ENCODE measurements at places on chromosomes 16 and 17.

DNA sequence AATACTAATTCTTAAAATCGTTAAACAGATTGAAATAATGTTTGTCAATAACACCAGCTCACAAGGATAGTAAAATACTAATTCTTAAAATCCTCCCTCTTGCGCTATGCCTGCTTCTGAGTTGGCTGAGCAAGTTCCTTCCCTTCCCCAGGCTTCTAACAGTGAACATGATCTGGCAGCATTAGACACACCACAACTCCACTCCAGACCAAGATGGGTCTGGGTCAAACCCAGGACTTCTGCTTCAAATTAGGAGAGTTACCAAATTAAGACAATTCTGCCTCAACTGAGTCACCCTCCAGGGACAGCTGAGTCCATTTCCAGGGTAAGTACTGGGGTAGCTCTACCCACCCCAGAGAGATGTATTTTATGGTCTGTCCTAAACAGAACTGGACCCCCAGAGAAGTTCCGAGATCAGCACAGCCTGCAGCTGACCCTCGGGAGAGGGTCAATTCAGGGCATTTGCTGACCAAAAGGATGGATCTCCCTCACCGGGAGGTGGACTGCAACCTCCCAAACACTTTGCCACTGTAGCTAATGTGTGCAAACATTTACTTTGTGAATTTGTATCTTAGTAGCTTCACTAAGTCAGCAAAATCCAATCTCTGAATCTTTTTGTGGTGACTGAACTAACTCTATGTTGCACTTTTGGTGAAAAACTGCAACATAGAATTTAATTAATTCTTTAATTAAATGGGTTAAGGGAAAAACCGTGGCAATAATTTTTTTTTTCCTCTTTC is 48.8 kb downstream of the ADCY9 start:
- no peak for DNase-seq

- DNase-seq, result peak; percentile 69
These were observed 14.4 kb downstream of the SLFN5 start for GRCh38 chr17:35257208-35257659.

DNA sequence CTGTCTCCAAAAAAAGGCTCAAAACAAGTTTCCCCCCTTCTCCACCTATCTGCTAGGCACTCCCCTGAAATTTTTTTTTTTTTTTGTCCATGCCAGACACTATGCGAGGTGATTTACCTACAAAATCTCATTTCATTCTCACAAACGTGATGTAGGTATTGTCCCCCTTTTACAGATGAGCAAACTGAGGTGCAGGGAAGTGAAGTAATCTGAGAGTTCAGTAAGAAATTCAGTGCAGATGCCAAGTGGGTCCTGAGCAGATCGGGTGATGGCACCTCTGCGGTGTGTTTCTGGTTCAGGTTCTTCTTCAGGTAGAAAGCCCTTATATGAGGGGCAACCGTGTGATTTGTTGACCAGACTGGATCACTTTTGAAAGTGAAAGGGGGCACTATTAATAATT is 9.7 kb downstream of the TBKBP1 start:
- no peak for DNase-seq

DNA sequence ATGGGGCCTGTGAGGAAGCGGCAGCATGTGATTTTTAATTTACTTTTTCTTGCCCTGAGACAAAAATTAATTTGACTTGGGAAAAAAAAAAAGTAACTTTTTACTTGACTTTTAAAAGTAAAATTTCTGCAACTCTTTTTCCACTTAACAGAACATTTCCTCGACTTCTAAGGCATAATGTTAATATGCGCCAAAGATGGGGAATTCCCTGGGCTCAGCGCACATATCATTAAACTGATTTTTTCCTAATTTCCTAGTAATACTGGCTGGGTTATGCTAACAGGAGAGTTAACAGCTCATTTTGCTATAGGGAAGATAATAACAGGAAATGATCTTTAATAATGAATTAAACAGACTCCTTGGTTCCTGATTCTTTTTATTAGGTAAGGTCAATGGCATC is 120.6 kb upstream of the CDH5 start:
- no peak for DNase-seq

GRCh38 chr16:81251871-81252270 is 13.4 kb downstream of the BCO1 start:
- DNase-seq, result no peak

DNA sequence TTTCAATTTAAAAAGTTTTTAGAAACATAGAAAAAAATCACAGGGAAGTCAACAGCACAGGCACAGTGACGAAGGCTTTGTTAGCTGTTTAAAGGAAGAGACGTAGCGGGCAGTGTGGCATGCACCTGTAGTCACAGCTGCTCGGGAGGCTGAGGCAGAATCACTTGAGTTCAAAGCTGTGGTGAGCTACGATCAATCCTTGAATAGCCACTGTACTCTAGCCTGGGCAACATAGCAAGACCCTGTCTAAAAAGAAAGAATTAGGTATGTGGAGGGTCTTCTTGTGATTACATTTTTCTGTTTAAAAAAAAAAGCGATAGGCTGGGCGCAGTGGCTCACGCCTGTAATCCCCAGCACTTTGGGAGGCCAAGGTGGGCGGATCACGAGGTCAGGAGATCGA is 50.1 kb downstream of the FOXK2 start:
- DNase-seq, result no peak

GRCh38 chr17:50022463-50023130 is 27.6 kb upstream of the DLX3 start:
- no peak for DNase-seq

- no peak for DNase-seq
These were observed 13.4 kb downstream of the CBFA2T3 start for GRCh38 chr16:88963583-88963982.

- DNase-seq, result no peak
These were observed 74.5 kb downstream of the MYH10 start for GRCh38 chr17:8556074-8556473.

GRCh38 chr17:81457401-81457800 is 55.2 kb downstream of the ACTG1 start:
- DNase-seq, result no peak

- no peak for DNase-seq
These were observed at the start of gene TMEM132E for GRCh38 chr17:34579017-34579946. Gene TMEM132E, plus strand, starts transcription at chr17:34579582. Its CDS starts 1,495 bp downstream, at chr17:34581077.

DNA sequence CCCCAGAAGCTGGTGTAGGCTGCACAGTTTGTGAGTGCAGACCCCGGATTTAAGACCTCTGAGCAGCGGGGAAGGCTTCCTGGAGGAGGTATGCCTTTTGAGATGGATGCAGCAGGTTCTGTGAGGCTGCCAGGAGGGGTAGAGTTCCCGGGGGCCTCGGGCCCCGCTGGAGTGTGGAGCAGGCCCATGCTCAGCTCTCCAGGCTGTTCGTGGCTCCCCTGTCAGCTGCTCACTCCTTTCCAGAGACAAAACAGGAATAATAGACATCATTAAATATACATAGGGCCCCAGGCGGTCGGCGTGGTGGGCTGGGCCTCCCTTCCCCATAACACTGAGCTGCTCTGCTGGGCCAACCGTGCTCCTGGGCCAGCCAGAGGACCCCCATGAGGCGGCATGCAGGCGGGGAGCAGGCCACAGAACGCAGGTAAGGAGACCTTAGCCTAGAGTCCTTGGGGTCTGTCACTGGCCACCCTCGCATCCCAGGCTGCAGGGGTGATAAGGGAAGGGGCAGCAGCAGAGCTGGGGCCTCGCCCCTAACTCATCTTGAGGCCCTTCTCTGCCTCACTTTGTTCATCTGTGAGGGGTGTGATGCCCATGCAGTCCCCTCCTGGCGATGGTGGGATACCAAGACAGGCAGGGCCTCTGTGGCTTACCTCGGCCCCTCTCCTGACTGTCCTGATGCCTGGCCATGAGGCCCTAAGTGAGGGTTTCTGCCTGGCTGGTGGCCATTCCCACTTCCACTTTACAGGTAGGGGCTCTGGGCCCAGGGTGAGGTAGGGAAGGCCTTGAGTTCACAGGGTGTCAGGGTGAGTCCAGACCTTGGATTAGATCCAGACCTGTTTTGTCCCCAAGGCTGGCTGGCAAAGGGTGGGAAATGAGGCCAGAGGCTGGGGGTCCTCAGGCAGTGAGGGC is at the start of gene MYO15A:
Gene MYO15A (plus strand): TSS at position 356 of the 912 bp plus-strand sequence. CDS start 10,045 bp downstream, outside the sequence.
- no peak for DNase-seq

DNA sequence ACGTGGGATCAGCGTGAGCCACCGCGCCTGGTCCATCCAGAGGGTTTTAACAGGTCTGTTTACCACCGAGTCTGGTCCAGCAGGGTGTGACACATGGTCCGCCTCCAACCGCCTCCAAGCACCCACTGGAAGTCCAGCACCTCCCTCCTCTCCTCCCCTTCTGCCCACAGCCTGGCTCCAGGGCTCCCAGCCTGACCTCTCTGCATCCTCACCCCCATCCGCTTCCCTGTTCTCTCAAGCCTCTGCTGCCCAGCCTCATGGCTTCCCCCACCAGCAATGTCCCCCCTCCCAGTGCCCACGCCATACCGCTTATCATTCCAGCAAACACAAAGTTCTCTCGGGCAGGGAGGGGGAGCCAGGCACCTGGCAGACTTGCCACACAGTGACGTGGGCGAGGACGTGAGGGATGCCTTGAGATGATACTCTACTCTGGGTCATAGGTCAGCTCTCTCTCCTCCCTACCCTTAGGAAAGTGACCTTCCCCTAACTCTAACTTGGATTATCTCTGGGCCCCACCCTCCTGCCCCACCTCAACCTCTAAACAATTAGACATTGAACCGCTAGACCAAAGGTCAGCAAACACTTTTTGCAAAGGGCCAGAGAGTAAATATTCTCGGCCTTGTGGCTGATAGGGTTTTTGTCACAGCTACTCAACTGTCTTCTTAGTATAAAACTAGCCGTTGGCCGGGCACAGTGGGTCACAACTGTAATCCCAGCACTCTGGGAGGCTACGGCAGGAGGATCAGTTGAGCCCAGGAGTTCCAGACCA is 23.1 kb downstream of the CDC42EP4 start:
- no peak for DNase-seq

Data from NCI-H2029 treated with DMSO at 0.1 percent for 48 hours (cell line).